Effector memory CD8-positive, alpha-beta T cell (primary cell): ENCODE measurements at places on chromosomes 7 and 10.

GRCh38 chr7:137895301-137896221, 48.8 kb upstream of the DGKI start:
- DNase-seq, result no peak

GRCh38 chr7:27459021-27459730, 203.5 kb downstream of the HIBADH start:
- no peak for DNase-seq

DNA sequence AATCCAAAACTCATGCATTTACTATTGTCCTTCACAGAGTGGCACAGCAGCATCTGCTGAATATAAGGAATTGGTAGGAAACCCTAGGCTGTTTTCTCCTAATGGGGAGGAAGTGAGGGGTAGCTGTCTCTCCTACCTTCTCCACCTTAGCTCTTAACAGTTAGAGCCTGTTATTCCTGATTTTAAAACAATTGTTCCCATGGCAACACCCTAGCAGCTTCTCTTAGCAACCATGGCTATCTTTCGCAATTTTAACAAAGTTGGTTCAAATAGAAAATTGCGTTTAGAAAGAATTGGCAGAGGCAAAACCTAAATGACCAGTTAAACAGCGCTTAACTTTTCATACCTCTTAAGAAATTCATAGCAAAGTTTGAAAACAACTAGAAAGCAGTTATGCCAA, 603.4 kb upstream of the AUTS2 start:
- DNase-seq, result no peak

- no peak for DNase-seq
Observed at GRCh38 chr10:71234004-71234894, 21.9 kb downstream of the UNC5B start.

DNA sequence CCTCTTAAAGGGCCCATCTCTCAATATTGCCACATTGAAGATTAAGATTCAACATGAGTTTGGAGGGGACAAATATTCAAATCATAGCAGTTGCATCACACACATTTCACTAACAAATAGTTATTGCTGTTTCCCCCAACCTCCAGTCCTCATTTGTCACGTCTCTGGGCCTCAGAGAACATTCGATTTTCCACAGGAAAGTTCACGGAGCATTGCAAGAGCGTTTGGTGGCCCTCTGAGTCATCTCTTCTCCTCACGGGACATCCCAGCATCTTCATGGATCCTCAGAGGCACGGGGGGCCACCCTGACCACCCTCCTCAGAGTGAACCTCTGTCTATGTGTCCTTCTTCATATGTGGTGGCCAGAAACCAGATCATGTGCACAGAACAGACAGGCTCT, 50.3 kb upstream of the CHST15 start:
- DNase-seq, result no peak

- DNase-seq, result no peak
Observed at GRCh38 chr10:27512548-27512947, 8.4 kb downstream of the RAB18 start.

DNA sequence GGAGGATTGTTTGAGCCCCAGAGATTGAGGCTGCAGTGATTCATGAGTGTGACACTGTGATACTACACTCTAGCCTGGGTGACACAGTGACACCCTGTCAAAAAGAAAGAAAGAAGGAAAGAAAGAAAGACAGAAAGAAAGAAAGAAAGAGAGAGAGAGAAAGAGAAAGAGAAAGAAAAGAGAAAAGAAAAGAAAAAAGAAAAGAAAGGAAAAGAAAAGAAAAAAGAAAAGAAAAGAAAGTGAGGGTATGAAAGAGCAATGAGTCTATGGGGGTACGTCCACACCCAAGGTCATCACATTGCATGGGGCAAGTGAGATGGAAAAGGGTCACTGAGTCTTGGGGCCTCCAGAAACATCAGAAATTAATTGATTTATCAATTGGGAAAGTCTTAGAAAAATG, 135.2 kb upstream of the CSTF2T start:
- no peak for DNase-seq

- no peak for DNase-seq
Observed at GRCh38 chr7:137990251-137990941, 11.5 kb downstream of the CREB3L2 start.

DNA sequence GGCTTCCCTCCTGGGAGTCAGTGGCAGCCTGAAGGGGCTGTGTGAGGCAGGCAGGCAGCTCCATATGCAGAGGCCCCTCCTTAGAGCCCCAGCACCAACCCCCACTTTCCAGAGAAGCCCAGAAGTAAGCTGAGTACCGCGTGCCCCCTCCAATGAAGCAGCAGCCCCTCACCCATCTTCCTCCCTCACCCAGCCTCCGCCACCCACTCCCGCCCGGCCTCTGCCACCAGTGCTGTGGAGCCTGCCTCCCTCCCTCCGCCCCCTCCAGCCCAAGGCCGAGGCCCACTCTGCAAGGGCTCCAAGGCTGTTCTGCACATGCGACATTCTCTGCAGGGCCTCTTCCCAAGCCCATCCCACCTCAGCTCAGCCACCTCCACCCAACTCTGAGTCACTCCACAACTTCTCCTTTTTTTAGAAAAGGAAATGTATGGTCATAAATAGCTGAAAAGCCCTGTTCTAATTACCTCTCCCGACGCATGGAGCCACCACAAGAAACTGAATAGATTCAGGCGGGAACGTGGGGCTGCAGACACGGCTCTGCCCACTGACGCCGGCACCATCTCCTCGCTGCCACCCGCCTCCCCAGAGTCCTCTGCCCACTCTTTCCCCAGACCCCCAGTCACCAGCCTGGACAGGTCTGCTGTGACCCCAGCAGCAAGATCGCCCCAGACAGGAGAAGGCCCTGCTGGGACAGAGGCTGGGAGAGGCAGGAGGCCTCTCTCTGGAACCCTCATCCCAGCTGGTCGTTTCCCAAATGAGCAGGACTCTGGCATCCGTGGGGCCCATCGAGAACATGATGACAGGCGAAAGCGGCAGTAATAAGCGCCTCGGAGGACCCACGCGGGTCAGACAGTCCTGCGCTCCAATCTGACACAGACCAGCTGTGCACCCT, 213.9 kb downstream of the MAD1L1 start:
- DNase-seq, result no peak

GRCh38 chr7:151553356-151553755, 33.7 kb upstream of the RHEB start:
- DNase-seq, result no peak

DNA sequence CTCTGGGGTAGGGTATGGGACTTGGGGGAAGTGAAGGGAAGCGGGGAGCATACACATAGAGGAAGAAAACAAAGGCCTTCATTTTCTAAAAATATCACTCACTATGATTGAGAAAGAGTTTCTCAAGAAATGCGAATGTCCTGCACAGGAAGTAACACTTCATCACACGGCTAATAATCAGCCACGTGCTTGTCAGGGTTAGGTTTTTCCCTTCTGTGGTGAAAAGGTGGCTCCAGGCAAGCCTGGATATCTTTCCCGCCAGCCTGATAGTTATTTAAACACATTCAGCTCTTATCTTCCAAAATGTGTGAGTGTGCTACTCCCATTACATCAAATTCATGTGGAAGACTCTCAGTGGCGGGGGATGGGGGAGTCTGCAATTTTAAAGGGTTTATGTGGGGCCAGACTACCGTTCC, 166.4 kb upstream of the ADO start:
- no peak for DNase-seq

GRCh38 chr7:134699021-134699818, 52.6 kb downstream of the BPGM start:
- no peak for DNase-seq

- no peak for DNase-seq
Observed at GRCh38 chr10:105706281-105707026, 1065.4 kb downstream of the SORCS3 start.

DNA sequence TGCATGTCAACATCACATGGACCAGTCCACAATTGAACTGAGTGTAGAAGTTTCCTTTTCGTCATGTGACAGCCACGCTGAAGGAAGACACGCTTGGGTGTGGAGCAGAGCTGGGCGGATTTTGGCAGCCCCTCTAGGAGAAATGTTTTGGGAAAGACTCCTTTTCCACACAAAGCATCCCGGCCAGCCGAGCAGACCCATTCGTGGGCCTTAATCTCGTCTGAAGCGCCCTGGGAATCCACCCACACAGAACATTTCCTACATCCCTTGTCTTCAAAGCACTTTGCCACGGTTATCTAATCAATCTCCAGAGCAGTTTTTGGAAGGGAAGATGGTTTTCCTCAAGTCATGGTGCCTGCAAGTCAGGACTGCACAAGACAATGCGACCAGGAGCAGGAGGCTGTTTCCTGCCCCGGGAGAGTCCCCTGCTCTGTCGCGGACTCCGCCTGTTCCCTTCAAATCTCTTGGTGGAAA, 8.4 kb upstream of the IFT22 start:
- no peak for DNase-seq

- DNase-seq, result no peak
Observed at GRCh38 chr10:72175149-72175548, 40.7 kb upstream of the ANAPC16 start.

GRCh38 chr10:71522442-71523144, 125.9 kb downstream of the CDH23 start:
- no peak for DNase-seq

- DNase-seq, result no peak
Observed at GRCh38 chr10:8967061-8967460, 912.6 kb downstream of the GATA3 start.

GRCh38 chr10:109070492-109070891, 852.8 kb downstream of the XPNPEP1 start:
- no peak for DNase-seq

DNA sequence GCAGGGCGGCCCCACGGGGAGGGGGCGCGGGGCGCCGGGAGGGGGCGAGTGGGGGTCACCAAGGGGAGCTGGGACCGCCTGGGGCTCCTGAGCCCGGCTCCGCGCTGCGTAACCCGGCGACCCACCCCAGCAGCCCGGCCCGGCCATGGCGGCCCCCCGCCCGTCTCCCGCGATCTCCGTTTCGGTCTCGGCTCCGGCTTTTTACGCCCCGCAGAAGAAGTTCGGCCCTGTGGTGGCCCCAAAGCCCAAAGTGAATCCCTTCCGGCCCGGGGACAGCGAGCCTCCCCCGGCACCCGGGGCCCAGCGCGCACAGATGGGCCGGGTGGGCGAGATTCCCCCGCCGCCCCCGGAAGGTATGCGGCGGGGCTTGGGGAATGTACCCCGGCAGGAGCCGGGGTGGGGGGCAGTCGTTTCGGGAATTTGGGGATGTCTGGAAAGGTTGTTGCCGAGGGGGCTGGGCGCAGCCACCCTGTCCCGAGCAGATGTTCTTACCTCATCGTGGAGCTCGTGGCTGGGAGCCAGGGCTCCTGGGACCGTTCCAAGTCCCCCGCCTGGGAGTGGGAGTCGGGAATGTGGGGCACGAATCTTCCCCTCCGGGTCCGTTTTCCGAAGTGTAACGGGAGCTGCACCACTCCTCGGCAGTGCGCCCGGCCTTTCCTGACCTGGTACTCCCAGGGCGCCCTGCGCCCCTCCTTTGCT, 431 bp downstream of the ZYX start:
- no peak for DNase-seq

DNA sequence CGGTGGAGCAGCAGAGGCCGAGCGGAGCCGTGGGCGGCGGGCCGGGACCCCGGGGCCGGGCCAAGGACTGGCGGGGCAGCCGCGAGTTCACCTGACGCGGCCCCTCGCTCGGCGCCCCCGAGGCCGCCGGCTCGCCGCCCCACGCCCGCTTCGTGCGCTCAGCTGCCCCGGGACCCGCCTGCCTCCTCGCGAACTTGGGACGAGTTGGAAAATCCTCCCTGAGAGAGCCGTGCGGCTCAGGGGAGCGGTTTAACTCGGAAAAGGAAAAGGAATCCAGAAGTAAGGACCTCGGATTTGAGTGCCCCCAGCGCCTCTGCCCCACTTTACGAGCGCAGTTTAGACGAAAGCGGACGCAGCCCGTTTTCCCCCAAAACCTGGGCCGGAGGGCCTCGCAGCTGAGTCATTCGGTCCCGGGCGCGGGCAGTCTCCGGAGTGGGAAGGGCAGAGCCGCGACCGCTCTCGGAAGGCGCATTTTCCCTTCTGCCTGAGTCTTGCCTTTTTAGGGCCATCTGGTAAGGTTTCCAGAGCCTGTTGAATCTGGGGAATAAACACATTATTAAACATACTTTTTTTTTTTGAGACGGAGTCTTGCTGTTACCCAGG, 744 bp downstream of the CREM start:
- peak; percentile 63 for DNase-seq

- DNase-seq, result no peak
Observed at GRCh38 chr7:30840141-30841024, 69.2 kb downstream of the MINDY4 start.

- DNase-seq, result no peak
Observed at GRCh38 chr10:76202777-76203176, 771.4 kb downstream of the LRMDA start.

DNA sequence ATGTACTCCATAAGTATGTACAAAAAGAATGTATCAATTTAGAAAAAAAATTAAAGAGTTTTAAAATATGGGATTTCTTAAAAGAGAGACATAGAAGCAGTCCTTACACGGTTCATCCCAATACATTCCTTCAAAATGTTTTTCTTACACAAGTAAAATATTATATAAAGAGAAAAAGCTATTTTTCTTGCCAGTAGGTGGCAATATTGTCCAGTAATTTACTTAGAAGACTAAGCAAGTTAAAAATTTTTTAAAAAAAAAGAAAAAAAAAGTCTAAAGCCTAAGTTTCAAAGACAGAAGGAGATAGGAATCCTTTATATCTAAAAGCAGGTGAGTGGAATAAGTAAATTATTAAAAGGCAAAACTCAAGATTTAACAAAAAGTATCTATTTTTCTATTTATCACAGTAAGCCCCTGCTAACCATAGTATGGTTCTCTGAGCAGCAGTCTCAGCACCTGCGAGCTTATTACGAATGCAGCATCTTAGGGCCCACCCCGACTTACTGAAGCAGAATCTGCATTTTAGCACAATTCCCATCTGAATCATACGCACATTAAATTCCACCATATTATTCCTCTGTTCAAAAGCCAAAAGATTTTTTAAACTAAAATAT, 240.6 kb downstream of the DGKI start:
- no peak for DNase-seq

- DNase-seq, result no peak
Observed at GRCh38 chr7:103793614-103794013, 195.8 kb downstream of the RELN start.

GRCh38 chr10:43231523-43232078, 35.3 kb downstream of the RASGEF1A start:
- peak; percentile 62 for DNase-seq

DNA sequence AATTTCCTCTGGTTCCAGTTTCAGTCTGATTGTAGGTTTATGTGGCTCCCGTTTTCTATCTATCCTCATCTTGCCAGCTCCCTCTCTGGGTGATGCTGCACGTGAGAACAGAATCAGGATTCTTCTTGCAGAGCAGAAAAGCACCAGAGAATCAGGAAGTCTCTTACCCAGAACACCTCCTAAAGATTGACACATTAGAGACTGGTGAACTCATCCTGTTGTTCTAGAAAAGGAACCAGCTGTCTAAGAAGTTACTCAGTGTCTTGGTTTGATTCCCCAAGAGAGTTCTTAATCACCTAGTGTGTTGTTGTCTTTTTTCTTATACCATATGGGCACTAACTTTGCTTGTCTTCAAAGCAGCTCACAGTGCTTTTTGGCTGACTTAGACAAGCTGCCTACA, 152.4 kb downstream of the DGKI start:
- no peak for DNase-seq

DNA sequence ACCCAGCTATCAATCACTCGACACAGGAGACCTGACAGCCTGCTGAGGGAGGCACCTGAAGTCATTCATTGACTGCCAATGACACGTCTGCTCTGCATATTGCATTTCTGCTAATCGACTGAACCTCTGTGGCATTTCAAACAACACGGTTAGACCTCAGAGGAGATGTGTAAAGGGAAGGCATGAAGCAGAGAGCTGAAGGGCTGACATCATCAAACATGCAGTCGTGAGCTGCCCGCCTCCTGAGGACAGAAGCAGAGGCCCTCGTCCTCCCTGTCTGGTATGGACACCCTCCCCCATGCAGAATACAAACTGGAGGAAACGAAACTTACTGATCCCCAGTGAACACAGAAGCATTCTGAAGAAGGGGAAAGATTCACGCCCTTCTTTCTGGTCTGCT, 462.6 kb upstream of the MGMT start:
- no peak for DNase-seq
